ENCODE measurements at places on chromosomes 2 and 18. TPM values are rescaled to one million over a fixed set of nuclear protein-coding genes. Genes with fewer than 3 reads are reported as not detected.

GRCh38 chr2:26488463-26489212 is 10.7 kb upstream of the OTOF start:
- DNase-seq = peak; percentile 40
- no peaks in the 10 kb centered on the region for H3K36me3 ChIP-seq
- H3K4me1 ChIP-seq = no peaks in the 10 kb centered on the region
- no peak overlapping the region for H3K27ac ChIP-seq

DNA sequence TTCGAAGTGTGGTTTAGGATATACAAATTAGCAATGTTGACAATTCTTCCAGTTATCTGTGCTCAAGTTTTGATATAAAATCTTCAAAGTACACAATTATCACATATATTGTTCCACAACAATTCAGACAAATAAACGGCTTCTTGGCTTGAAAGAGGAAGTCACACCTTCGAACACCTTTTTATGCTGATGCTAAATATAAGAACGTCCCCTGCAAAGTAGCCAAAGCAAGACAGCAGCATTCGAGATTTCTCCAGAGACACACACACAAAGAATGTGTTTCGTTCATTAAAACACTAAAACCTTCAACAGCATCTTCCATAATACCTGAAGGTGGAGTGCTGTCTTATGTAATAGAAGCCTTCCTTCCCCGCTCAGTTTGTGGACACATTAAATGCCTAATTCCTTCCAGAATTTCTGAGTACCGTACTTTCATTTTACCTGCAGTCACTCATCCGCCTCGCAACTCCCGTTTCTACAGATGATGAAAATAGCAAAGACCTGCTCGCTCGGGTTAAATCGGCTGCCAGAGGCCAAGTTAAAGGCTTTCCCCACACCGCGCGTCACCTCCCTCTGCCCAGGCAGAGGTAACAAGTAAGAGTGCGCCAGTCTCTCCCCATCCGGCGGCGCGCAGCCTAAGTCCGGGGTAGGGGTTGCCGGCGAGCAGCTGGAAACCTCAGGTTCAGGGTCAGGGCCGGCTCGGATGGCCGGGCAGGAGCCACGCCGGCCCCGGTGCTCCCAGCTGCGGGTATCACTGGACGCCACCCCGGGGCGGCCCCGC is 847 bp downstream of the SERPINE2 start:
- H3K4me3 ChIP-seq = peak overlapping the region; percentile 59
- DNase-seq = no peak
- no peaks in the 10 kb centered on the region for H3K36me3 ChIP-seq
- peaks cover 8% of the 10 kb centered on the region for H3K4me1 ChIP-seq

GRCh38 chr2:235756491-235756890 is 262.6 kb downstream of the AGAP1 start:
- H3K36me3 ChIP-seq = peaks cover 10% of the 10 kb centered on the region
- H3K4me3 ChIP-seq = no peak overlapping the region
- H3K27ac ChIP-seq = no peak overlapping the region
- H3K27me3 ChIP-seq = no peaks in the 10 kb centered on the region
- H3K4me1 ChIP-seq = no peaks in the 10 kb centered on the region

DNA sequence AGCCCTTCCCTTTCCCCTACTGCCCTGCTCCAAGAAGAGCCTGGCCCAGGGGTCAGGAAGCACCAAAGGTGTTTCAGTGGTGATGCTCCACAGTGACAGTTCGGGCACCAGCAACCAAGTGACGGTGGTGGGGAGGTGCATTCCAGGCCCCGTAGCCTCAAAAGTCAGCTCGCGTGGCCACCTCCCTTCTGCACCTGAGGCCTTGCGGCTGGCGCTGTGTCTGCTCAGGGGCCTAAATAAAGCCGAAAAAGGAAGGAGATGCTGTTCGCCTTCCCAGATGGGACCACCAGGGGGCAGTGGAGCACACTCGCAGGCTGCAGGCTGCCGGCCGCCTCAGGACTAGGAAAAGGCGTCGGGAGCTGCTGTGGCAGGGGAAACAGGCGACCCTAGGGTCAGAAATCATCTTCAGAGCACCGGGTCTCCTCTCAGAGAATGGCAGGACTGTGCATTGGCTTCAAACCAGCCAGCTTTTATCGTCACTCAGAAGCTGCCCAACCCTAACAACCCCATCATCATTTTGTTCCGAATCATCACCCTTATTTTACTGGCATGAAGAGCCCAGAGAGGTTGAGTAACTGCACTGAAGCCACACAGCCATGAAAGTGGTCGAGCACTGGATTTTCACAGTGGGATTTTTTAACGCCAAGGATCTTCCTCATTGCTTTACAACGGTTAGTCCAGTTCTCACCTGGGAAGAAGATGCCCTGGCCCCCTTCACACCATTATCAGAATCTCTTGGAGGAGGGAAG is 213.0 kb upstream of the CELF4 start:
- peak; percentile 75 for DNase-seq
- H3K4me3 ChIP-seq = no peak overlapping the region
- H3K27ac ChIP-seq = no peak overlapping the region
- H3K4me1 ChIP-seq = no peaks in the 10 kb centered on the region
- H3K27me3 ChIP-seq = peaks cover 3% of the 10 kb centered on the region

DNA sequence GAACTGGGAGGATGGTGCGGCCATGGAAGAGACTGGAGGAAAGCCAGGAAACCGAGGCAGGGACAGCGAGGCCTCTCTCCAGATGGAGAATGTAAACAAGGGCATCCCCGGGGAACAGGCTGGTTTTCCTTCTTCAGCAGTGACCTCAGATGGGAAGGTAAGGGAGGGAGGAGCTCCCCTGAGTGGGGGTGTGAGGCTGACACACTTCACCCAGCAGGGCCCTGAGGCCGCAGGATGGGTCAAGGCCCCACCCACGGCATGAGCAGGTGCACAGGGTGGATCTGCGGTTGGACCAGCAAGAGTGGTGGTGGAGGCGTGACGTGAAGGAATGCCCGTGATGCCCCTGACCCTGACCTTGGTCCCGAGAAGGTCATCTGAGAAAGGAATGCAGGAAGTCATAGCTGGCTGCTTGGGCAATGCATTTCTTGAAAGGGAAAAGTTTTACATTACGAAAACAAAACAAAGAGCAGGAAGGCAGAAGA is 48.1 kb downstream of the ADCY3 start:
- no peak for DNase-seq
- H3K4me3 ChIP-seq = no peak overlapping the region
- no peaks in the 10 kb centered on the region for H3K27me3 ChIP-seq
- no peaks in the 10 kb centered on the region for H3K4me1 ChIP-seq

- H3K4me1 ChIP-seq = peaks cover 7% of the 10 kb centered on the region
- H3K36me3 ChIP-seq = no peaks in the 10 kb centered on the region
- H3K4me3 ChIP-seq = peak overlapping the region; percentile 54
- DNase-seq = no peak
- no peak overlapping the region for H3K27ac ChIP-seq
These were observed 117.3 kb downstream of the MSH2 start for GRCh38 chr2:47520302-47520630.

DNA sequence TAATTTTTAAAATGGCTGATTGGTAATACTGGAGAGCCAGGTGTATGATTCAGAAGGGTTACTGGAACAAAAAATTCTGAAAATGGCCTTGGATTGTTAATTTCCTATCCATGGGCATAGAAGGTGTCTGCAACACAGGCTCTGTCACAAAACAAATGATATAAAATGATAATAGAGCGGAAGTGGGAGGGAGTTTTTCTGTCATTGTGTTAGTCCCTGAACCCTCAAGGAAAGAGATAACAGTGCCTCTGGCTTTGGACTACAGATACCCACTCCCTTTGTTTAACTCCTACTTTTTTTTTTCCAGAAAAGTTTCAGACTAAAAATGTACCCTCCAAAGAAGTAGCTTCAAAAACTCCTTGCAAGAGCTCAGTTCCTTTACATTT is 28.0 kb upstream of the YES1 start:
- H3K36me3 ChIP-seq = no peaks in the 10 kb centered on the region
- no peak overlapping the region for H3K4me3 ChIP-seq
- peak overlapping the region; percentile 41 for H3K27ac ChIP-seq

- no peak for DNase-seq
- H3K4me1 ChIP-seq = no peaks in the 10 kb centered on the region
- H3K27me3 ChIP-seq = no peaks in the 10 kb centered on the region
- H3K36me3 ChIP-seq = peaks cover 46% of the 10 kb centered on the region
- H3K4me3 ChIP-seq = no peak overlapping the region
These were observed 97.2 kb downstream of the RAB3GAP1 start for GRCh38 chr2:135149251-135149650.

GRCh38 chr2:157849591-157849990 is 26.5 kb downstream of the ACVR1 start:
- H3K27ac ChIP-seq = no peak overlapping the region
- no peaks in the 10 kb centered on the region for H3K36me3 ChIP-seq
- H3K27me3 ChIP-seq = no peaks in the 10 kb centered on the region
- no peak for DNase-seq

DNA sequence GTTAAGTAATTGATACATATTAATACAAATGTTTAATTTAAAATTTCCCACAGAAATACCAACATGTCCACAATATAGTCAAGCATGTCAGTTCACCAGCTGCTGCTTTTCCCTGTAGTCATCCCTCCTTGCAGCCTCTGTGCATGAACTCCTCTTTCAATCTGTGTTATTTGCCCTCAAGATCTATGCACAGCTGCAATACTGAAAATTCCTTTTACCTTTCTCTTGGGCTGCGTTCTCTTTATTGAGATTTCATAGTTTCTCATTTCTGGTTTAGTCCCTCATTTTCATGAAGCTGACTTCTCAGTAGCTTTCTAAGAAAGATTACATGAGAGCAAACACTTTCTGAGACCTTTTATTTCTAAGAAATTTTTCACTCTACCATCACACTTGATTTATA is 464.9 kb downstream of the PARD3B start:
- H3K4me1 ChIP-seq = no peaks in the 10 kb centered on the region
- H3K36me3 ChIP-seq = no peaks in the 10 kb centered on the region
- no peak for DNase-seq
- H3K4me3 ChIP-seq = no peak overlapping the region
- no peaks in the 10 kb centered on the region for H3K27me3 ChIP-seq

DNA sequence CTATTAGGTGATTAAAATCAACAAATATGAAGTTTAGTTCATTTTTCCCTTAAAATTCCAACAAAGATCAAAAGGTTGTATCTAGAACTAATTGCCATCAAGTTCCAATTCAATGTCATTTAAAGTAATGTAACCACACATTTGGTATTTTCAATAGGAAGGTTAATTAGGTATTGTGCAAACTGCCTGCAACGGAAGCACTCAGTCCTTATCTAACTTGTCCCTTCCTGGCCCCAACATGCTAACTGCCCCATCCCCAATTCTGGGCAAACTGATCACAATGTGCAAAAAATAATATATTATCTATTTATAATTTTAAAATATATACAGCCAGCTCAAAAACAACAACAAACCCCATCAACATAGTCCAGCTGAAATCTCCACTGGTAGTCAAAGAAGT is 33.2 kb downstream of the VIL1 start:
- no peaks in the 10 kb centered on the region for H3K27me3 ChIP-seq
- no peak for DNase-seq
- peaks cover 61% of the 10 kb centered on the region for H3K36me3 ChIP-seq
- H3K4me1 ChIP-seq = no peaks in the 10 kb centered on the region

DNA sequence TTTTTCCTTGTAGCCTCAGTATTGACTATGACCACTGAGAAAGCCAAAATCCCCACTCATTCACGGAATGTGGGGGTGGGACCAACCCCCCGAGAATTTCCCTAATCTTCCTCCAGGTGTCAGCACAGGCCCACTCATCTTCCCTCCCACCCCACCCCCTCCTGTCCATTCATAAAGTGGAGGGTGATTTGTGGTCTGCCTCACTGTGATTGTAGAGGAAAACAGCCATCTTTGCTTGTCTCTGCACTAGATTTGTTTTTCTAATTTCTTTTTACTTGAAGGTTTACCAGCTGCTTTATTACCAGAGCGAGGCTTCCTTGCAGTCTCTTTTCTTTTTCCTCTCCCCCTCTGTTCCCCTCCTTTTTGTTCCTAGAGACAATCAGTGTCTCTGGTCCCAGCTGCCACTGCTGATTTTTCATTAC is 171.8 kb downstream of the ICOS start:
- peaks cover 25% of the 10 kb centered on the region for H3K4me1 ChIP-seq
- no peaks in the 10 kb centered on the region for H3K36me3 ChIP-seq
- peak overlapping the region; percentile 15 for H3K27ac ChIP-seq
- no peak for DNase-seq
- no peaks in the 10 kb centered on the region for H3K27me3 ChIP-seq

DNA sequence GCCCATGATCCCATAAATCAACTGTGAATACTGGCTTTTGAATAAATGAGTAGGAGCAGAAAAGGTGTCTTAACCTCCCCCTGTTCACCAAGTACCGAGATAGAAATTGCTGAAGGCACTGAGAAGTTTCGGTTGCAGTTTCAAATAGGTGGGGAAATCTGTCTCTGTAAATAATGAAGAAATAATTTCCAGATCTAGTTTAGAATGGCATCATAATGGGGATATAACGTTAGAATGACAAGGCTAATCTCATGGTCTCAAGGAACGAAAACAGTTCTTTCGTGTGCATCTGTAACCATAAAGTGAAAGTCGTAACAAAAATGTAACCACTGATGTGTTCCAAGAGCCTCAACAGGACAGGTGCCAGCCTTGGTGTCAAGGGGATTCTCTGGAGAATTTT is 49.9 kb upstream of the TMEM18 start:
- peaks cover 10% of the 10 kb centered on the region for H3K27me3 ChIP-seq
- DNase-seq = no peak
- no peaks in the 10 kb centered on the region for H3K36me3 ChIP-seq
- H3K4me3 ChIP-seq = no peak overlapping the region
- H3K27ac ChIP-seq = no peak overlapping the region

GRCh38 chr2:165697748-165698443 is 96.2 kb downstream of the GALNT3 start:
- H3K4me1 ChIP-seq = no peaks in the 10 kb centered on the region
- no peaks in the 10 kb centered on the region for H3K27me3 ChIP-seq
- H3K27ac ChIP-seq = no peak overlapping the region
- no peak overlapping the region for H3K4me3 ChIP-seq

GRCh38 chr2:696463-696862 is 19.3 kb upstream of the TMEM18 start:
- H3K27ac ChIP-seq = no peak overlapping the region
- H3K4me1 ChIP-seq = peaks cover 10% of the 10 kb centered on the region
- no peaks in the 10 kb centered on the region for H3K36me3 ChIP-seq

DNA sequence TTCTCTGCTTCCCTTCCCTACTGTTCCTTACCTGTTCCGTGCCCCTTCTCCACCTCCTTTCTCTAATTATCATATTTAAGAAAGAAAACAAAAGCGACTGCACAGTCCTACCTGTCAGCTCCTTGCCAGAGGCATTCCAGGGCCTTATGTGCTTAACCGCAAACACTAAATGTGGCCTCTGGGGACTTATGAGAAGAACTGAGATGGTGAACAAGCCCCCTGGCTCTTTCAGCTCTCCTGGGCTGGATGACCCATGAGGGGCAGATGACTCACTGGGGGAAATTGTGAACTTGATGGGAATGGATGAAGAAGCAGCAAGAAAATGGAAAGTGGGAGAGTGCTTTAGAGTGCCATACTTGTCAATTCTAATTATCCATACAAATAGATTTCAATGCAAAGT is 106.3 kb upstream of the LYPD1 start:
- no peaks in the 10 kb centered on the region for H3K27me3 ChIP-seq
- H3K27ac ChIP-seq = no peak overlapping the region
- no peak overlapping the region for H3K4me3 ChIP-seq
- DNase-seq = no peak
- no peaks in the 10 kb centered on the region for H3K4me1 ChIP-seq

GRCh38 chr2:207051385-207051965 is 112.2 kb downstream of the CPO start:
- no peaks in the 10 kb centered on the region for H3K36me3 ChIP-seq
- no peak for DNase-seq
- H3K27me3 ChIP-seq = no peaks in the 10 kb centered on the region

Gene SERPINB5
- not detected for total RNA-seq

Gene CCL20
- total RNA-seq = 1.6 TPM

Gene ZSWIM2
- total RNA-seq = not detected

Gene SIGLEC15
- 0.35 TPM for total RNA-seq

Gene GLI2
- 3.3 TPM for total RNA-seq

Gene TMEM169
- total RNA-seq = 1.2 TPM

Gene GYPC
- 92.6 TPM for total RNA-seq

Gene SMAD4
- 97.8 TPM for total RNA-seq

Gene TUBA3E
- not detected for total RNA-seq
